ENCODE measurements at places on chromosomes 5 and 9.

- DNase-seq, result no peak
Observed at GRCh38 chr5:119426057-119426456, 26.2 kb upstream of the HSD17B4 start.

DNA sequence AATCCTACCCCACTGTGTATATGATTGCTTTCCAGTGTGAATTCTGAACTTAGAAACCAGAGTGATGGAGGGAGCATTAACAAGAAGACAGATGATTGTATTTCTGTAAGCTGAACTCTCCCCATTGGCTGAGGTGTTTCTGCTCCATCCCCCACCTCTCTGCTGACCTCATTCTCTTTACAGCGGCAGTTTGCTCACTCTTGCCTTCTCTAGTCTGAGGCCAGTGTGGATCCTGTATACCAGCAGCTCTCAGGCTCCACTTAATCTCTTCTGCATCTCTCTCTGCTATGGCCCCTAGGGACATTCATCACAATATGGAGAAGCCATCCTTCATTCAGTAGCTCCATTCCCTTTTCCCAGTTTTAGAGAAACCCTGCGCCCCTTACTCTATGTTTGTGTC, 358.8 kb downstream of the MAN2A1 start:
- no peak for DNase-seq

- DNase-seq, result peak; percentile 24
Observed at GRCh38 chr9:126490871-126491567, 122.7 kb upstream of the LMX1B start.

DNA sequence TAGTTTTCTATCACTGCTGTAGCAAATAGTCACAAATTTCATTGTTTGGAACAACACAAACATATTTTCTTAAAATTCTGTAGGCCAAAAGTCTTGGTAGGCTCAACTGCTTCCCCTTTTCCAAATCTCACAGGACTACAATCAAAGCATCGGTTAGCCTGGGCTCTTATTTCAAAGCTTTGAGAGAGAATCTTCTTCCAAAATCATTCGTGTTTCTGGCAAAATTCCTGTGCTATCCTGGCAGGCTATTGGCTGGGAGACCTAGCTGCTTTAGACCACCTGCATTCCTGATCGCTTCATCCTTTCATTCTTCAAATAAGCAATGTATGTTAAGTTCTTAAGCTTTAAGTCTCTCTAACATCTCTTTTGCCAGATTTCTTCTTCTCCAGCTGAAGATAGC, 629.8 kb upstream of the CDH18 start:
- DNase-seq, result no peak

GRCh38 chr5:10199692-10200091, 50.0 kb downstream of the ATPSCKMT start:
- DNase-seq, result no peak

GRCh38 chr9:426976-427375, 212.3 kb downstream of the DOCK8 start:
- DNase-seq, result no peak

DNA sequence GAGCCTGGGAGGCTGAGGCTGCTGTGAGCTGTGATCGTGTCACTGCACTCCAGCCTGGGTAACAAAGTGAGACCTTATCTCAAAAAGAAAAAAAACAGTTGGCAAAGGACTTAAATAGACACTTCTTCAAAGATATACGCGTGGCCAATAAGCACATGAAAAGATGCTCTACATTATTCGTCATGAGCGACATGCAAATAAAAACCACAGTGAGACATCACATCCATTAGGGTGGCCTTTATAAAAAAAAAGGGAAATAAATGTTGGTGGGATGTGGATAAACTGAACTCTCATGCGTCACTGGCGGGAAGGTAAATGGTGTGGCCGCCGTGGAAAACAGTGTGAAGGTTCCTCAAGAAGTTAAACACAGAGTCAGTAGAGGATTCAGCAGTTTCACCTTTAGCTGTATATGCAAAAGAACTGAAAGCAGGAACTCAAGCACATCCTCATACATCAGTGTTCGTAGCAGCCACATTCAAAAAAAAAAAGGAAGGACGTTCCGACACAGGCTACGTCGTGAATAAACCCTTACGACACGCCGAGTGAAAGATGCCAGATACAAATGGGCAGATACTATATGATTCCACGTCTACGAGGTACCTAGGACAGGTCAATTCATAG, 24.5 kb upstream of the NRARP start:
- no peak for DNase-seq

GRCh38 chr9:12538842-12539579, 154.2 kb upstream of the TYRP1 start:
- no peak for DNase-seq

DNA sequence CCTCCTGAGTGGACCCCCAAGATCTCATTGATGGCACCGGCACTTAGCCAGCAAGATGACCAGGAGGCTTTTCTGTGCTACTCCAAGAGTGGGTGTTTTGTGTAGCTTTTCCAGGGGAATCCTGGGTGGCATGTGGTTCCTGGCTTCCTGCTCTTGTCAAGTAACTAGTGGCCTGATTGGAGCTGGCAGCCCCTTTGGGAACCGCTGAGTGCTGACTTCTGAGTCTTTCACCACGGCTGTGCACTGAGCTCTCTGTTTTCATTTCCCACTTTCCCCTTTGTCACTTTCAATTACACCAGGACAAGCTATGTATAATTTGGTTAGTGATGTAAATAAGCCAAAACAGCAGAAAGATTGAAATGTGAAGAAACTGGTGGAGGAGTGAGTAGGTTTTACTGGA, 255.4 kb downstream of the GOLPH3 start:
- peak; percentile 17 for DNase-seq

- DNase-seq, result no peak
Observed at GRCh38 chr5:6591671-6592288, 41.1 kb downstream of the NSUN2 start.

DNA sequence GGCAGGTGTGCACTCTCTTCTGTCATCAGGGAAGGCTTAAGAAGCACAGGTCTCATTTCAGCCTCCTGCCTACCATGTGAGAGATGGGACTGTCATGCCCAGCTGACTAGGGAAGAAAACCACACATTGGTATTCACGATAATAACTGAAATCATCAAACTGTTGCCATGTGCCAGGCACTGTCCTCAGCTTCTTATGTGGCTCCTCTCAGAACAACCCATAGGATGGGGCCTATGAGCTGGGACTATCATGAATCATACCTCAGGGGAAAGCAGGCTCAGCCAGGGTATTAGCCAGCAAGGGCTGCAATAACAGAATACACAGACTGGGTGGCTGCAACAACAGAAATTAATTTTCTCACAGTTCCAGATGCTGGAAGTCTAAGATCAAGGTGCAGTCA, 3.3 kb downstream of the AFAP1L1 start:
- no peak for DNase-seq

DNA sequence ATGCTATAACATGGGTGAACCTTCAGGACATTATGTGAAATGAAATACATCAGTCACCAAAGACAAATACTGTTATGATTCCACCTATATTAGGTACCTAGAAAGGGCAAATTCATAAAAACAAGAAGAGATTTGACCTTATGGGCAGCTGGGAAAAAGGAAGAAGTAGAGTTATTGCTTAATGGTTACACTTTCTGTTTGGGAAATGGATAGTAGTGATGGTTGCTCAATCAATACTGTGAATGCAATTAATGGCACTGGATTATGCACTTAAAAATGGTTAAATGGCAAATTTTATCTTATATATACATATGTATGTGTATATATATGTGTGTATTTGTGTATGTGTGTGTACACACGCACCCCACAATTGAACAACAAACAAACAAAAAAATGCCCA, 15.2 kb downstream of the FKBP15 start:
- no peak for DNase-seq

- DNase-seq, result peak; percentile 40
Observed at GRCh38 chr9:122334916-122335315, 35.9 kb upstream of the PTGS1 start.

- DNase-seq, result peak; percentile 3
Observed at GRCh38 chr5:118551031-118551430, 437.3 kb downstream of the DTWD2 start.

GRCh38 chr9:123686829-123687192, 243.1 kb downstream of the DENND1A start:
- no peak for DNase-seq

- DNase-seq, result peak; percentile 16
Observed at GRCh38 chr9:127035948-127036347, 86.5 kb downstream of the ANGPTL2 start.

- no peak for DNase-seq
Observed at GRCh38 chr5:140310434-140310833, 7.5 kb upstream of the PFDN1 start.

GRCh38 chr5:149543361-149544027, 7.7 kb downstream of the CSNK1A1 start:
- DNase-seq, result no peak

- no peak for DNase-seq
Observed at GRCh38 chr9:124468061-124468740, 17.9 kb downstream of the ADGRD2 start.

DNA sequence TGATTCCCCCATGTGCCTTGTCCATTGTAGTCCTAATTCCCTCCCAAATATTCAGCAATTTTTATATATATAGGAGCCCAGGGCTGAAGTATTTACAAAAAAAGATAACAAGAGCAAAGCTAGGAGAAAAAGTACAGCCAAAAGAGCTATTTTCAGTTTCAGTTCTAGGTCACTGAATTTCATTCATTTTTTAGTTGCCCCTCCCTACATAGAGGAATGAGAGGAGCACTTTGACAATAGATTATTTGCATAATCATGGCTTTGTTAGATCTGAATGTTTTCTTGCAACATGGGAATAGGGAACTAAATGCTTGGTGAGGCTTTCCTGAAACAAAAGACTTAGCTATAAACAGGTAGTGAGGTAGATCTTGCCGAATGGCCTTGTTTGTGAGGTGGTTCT, 15.3 kb upstream of the F2RL2 start:
- peak; percentile 17 for DNase-seq

DNA sequence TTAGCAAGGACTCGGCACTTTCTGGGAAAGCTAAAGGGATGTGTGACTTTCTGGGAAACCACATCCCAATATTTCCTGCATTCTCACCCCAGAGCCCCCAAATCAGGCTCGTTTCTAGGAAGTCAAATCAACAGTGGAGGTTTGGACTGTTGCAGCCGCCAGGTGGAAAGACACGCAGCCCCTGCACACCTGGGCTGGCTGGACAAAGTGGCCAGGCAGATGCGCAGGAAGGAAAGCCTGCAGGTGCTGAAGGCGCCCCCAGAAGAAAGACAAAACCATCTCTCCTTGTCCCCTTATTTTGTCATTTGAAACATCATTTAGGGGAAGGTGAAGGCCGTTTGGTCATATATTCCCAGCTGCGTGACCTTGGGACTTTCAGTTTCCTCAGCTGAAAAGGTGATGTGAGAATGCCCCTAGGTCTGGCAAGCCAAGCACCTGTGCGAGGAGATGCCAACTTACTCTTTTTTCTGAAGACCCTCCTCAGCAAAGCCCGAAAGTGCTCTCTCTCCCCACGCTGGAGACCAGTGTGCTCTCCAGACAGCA, 97.9 kb upstream of the CPEB4 start:
- no peak for DNase-seq

DNA sequence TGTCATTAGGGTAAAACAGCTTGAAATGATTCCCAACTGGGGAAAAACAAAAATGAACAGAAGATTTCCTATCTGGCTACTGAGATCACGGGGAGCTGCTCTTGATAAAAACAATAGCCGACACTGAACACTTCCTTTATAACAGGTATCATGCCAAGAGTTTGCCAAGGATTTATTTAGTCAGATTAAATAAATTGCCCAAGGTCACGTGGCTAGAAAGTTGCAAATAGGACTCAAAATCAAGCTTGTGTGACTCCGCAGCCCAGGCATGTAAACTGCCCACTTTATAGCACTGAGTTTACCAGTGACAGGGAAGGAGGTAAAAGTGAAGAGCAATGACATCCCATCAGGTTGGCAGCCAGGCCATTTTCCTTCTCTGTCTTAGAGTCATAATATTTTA, 120.7 kb upstream of the ZNF618 start:
- DNase-seq, result no peak

DNA sequence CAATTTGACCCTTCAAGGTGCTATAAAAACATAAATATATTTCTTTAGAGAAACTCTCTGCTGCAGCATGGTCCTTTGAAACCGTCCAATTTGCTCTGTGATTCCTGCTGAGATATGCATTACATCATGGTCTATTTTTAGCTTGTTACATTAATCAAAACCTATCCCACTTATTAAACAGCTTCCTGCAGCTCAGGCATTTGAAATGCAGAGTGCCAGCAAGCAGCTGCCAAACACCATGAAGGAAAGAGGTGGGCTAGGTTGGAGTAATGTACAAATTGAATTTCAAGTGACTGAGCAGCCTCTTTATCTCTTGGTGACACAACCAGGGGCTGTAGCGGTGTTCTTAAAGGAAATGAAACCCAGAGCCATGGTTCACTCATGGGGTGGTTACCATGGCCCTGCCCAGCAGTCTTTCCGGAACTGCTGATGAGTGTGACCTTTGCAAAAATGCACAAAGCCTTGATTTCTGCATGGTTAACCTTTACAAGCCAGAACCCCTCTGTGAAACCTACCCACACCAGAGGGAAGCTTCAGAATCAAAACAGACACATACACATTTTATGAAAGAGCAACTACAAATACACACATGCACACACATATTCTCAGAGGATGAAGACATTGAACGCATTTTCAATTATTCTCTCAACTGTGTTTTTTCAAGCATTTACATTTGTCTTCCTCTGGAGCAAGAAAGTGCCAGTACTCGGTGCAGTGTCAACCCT, 155.8 kb upstream of the ZNF608 start:
- DNase-seq, result peak; percentile 82

- DNase-seq, result peak; percentile 34
Observed at GRCh38 chr5:157820593-157821252, 38.2 kb downstream of the CLINT1 start.

DNA sequence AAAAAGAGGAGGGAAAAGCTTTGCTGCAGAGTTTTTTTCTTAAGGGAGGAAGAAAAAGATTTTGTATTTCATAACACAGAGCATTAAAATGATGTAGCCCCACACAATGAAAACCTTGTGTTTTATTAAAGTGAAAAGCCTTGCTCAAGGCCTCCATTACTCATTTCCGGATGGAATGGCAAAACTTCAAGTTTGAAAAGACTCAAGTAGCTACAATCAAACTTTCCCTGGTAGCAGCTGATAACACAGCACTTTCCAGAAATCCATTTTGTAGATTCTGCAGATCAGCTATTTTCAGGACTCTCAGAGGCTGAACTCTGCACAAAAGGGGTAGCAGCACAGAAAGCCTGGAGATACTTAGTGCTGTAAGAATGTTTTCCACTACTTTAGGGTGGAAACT, 374.8 kb downstream of the NFIB start:
- DNase-seq, result peak; percentile 90

GRCh38 chr5:9025942-9026341, 519.9 kb downstream of the SEMA5A start:
- DNase-seq, result no peak

All from astrocyte (in vitro differentiated cells and primary cell).